Heart right ventricle (tissue), 16 donors: ENCODE measurements at places on chromosomes 7 and 10.

GRCh38 chr7:27973625-27974024, 207.0 kb downstream of the JAZF1 start:
- no peak for DNase-seq

- DNase-seq: no peak
Observed at GRCh38 chr10:113015201-113015600, 65.2 kb downstream of the TCF7L2 start.

- no peak for DNase-seq
Observed at GRCh38 chr7:151058781-151059366, 515 bp upstream of the SLC4A2 start.

DNA sequence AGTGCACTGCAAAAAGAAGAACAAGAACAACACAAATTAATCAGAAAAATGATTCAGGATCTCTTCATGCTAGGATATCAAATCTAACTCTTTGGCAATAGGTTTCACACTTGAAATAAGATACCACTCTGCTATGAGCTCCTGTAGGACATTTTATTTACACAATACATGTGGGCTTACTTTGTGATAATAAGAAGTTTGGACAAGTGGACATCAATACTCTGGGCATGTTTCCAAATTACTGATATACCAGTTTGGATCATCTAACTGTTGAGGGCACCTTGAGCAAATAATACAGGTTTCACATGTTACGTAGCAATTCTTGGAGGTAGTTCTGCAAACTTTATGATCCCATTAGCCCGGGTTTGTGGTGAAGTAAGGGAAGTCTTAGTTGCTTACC, 59.8 kb downstream of the CPVL start:
- DNase-seq: no peak

- no peak for DNase-seq
Observed at GRCh38 chr7:75595766-75596165, 103.6 kb downstream of the SPDYE5 start.
